ENCODE measurements at places on chromosomes 2 and 18.

DNA sequence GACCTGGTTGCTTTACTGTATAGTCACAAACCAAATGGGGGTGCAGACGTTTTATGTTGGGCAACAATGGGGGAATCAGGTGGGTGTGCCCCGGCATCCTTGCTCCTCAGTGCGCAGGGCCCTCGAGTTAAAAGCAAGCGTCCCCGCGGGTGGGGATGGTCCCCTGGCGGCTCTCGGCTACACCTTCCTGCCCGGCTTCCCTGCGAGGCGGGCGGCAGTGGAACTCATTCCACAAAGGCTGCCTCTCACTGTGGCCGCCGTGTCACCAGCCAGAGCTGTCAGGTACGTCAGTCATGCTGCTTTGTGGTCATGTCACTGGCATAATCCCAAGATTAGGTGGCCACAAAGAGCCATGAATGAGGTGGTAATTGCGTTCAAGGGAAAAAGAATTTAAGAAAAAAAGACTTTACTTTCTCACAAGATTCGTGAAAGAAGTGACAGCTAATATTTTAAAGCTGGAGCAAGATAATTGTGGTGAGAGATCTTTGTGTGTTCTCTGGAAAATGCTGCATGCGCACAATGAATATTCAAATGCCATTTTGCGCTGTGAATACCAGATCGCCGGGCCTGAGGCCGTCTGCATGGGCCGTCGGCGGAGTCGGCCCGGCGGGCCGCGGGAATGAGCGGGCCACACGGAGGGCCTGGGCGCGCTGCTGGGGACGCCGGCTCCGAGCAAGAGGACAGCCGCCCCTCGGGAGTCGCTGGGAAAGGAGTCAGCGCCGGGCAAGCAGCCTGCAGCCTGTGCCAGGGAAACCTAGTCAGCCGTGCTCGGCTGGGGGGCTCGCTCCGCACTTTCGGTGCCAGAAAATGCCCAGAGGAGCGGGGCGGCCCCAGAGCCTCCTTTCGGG lies 82.3 kb upstream of the LDLRAD4 start:
- peaks cover 2% of the 10 kb centered on the region for H3K36me3 ChIP-seq
- peak overlapping the region; percentile 75 for H3K27ac ChIP-seq
- H3K27me3 ChIP-seq, result no peaks in the 10 kb centered on the region

DNA sequence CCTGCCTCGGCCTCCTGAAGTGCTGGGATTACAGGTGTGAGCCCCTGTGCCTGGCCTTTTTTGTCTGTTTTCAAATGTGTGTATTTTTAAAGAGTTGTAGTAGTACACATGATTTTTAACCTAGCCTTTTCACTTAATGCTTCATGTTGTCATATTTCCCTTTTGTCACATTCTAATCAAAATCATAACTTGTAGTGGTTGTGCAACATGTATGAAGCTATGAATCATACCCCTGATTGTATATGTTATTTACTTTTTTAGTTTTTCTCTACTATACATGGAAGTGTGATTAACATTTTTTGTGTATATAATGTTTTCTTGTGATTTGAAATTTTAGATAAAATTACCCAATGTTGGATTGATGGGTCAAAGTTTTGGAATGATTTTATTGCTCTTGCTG lies 8.5 kb downstream of the GEN1 start:
- no peaks in the 10 kb centered on the region for H3K27me3 ChIP-seq
- peaks cover 3% of the 10 kb centered on the region for H3K4me1 ChIP-seq
- no peak for DNase-seq
- H3K36me3 ChIP-seq, result peaks cover 34% of the 10 kb centered on the region

- H3K36me3 ChIP-seq, result no peaks in the 10 kb centered on the region
- no peak for DNase-seq
- H3K27me3 ChIP-seq, result no peaks in the 10 kb centered on the region
- no peak overlapping the region for H3K27ac ChIP-seq
- no peak overlapping the region for H3K4me3 ChIP-seq
- H3K4me1 ChIP-seq, result no peaks in the 10 kb centered on the region
Observed at GRCh38 chr18:30828700-30829099, 213.8 kb downstream of the DSC3 start.

- H3K36me3 ChIP-seq, result no peaks in the 10 kb centered on the region
- no peaks in the 10 kb centered on the region for H3K27me3 ChIP-seq
- no peak overlapping the region for H3K27ac ChIP-seq
- H3K4me3 ChIP-seq, result no peak overlapping the region
Observed at GRCh38 chr18:60319129-60319528, 53.4 kb downstream of the MC4R start.

- H3K4me3 ChIP-seq, result no peak overlapping the region
- no peak overlapping the region for H3K27ac ChIP-seq
- H3K27me3 ChIP-seq, result peaks cover 15% of the 10 kb centered on the region
- H3K36me3 ChIP-seq, result no peaks in the 10 kb centered on the region
Observed at GRCh38 chr18:48530399-48531081, 8.3 kb upstream of the CTIF start.

DNA sequence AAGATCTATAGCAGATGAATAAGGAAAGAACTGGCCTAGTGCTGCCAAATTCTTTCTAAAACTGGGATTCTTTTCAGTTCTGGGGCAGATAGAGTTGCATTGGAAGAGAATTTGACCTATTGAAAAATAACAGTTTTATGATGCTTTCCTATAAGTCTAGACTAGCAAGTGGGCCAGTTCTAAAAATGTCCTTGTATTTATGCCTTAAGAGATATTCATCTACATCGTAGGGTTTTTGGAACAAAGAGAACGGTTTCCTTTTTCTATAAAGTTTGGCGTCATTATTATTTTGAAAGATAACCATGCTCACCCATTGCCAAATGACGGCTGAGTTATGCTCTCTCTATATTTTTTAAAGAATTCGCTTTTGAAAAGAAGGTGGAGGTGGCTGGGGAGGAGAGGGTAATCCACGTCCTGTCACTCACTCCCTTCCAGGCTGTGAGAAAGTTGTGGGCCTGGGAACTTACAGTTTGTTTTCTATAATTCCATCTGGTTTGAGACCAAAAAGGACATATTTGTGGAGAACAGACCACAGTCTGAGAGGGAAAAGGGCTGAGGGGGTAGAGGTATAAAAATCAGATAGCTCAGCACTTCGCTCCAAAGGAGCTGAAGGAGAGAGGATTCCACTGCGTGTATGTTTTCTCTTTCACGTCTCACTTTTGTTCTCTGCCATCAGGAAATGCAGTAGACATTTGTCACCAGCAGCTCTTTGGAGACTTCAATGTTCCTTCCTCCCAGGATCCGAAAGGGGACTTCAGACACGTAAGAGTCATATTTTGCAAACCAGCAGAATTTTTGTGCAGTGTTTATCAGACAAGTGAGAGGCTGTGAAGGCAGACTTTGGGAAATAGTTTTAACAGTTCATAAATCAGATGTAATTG lies 281.9 kb upstream of the FN1 start:
- no peaks in the 10 kb centered on the region for H3K4me1 ChIP-seq
- no peak overlapping the region for H3K27ac ChIP-seq
- DNase-seq, result no peak
- H3K4me3 ChIP-seq, result no peak overlapping the region
- H3K36me3 ChIP-seq, result no peaks in the 10 kb centered on the region

GRCh38 chr2:101787097-101787496 lies 89.6 kb downstream of the MAP4K4 start:
- H3K36me3 ChIP-seq, result peaks cover 12% of the 10 kb centered on the region
- peaks cover 63% of the 10 kb centered on the region for H3K4me1 ChIP-seq
- no peak overlapping the region for H3K27ac ChIP-seq
- DNase-seq, result no peak
- no peak overlapping the region for H3K4me3 ChIP-seq
- no peaks in the 10 kb centered on the region for H3K27me3 ChIP-seq

DNA sequence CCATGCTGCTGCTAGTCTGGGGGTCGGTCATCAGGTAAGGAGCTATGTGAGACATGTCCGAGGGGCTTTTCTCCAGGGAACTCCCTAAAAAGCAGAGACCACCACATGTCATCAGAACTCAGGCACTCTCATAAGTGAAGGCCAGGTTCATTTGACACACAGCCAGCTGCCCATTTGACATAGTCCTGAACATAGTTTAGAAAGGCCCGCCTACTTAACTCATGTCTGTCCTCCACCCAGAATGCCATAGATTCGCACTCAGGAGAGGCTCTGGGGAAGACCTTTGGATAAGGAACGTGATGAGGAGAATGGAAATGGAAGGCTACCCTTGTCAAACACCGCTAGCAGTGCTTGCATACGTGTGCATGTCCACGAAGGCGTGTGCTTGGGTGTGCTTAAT lies 157.2 kb downstream of the PTGR3 start:
- no peak for DNase-seq
- no peaks in the 10 kb centered on the region for H3K36me3 ChIP-seq
- no peaks in the 10 kb centered on the region for H3K4me1 ChIP-seq
- H3K27ac ChIP-seq, result no peak overlapping the region
- no peaks in the 10 kb centered on the region for H3K27me3 ChIP-seq
- H3K4me3 ChIP-seq, result no peak overlapping the region

- H3K27me3 ChIP-seq, result no peaks in the 10 kb centered on the region
- DNase-seq, result no peak
- H3K27ac ChIP-seq, result no peak overlapping the region
- H3K36me3 ChIP-seq, result no peaks in the 10 kb centered on the region
- no peak overlapping the region for H3K4me3 ChIP-seq
Observed at GRCh38 chr18:33914399-33914798, 310.3 kb downstream of the NOL4 start.

GRCh38 chr2:8089596-8089995 lies 592.3 kb upstream of the ID2 start:
- H3K4me1 ChIP-seq, result no peaks in the 10 kb centered on the region
- H3K4me3 ChIP-seq, result no peak overlapping the region
- DNase-seq, result no peak
- H3K27ac ChIP-seq, result no peak overlapping the region
- no peaks in the 10 kb centered on the region for H3K27me3 ChIP-seq

- no peak for DNase-seq
- H3K36me3 ChIP-seq, result no peaks in the 10 kb centered on the region
- H3K27ac ChIP-seq, result no peak overlapping the region
- H3K4me1 ChIP-seq, result no peaks in the 10 kb centered on the region
- no peaks in the 10 kb centered on the region for H3K27me3 ChIP-seq
- H3K4me3 ChIP-seq, result no peak overlapping the region
Observed at GRCh38 chr2:141927536-141927935, 203.3 kb downstream of the LRP1B start.

- H3K36me3 ChIP-seq, result no peaks in the 10 kb centered on the region
- no peak overlapping the region for H3K4me3 ChIP-seq
- DNase-seq, result no peak
- H3K27ac ChIP-seq, result no peak overlapping the region
Observed at GRCh38 chr2:221228214-221228769, 343.8 kb downstream of the EPHA4 start.

- no peak for DNase-seq
- no peaks in the 10 kb centered on the region for H3K36me3 ChIP-seq
- H3K4me3 ChIP-seq, result no peak overlapping the region
- no peaks in the 10 kb centered on the region for H3K4me1 ChIP-seq
Observed at GRCh38 chr18:45589356-45590035, 25.8 kb upstream of the SLC14A2 start.

- no peak overlapping the region for H3K27ac ChIP-seq
- no peaks in the 10 kb centered on the region for H3K4me1 ChIP-seq
- peaks cover 2% of the 10 kb centered on the region for H3K27me3 ChIP-seq
- no peak for DNase-seq
- H3K4me3 ChIP-seq, result no peak overlapping the region
- H3K36me3 ChIP-seq, result no peaks in the 10 kb centered on the region
Observed at GRCh38 chr2:37405781-37406180, 61.4 kb downstream of the QPCT start.

GRCh38 chr2:33531549-33532059 lies 55.2 kb downstream of the RASGRP3 start:
- H3K36me3 ChIP-seq, result no peaks in the 10 kb centered on the region
- no peak overlapping the region for H3K27ac ChIP-seq

GRCh38 chr2:25684577-25685473 lies 11.4 kb upstream of the DTNB start:
- no peaks in the 10 kb centered on the region for H3K27me3 ChIP-seq
- H3K4me3 ChIP-seq, result no peak overlapping the region
- H3K27ac ChIP-seq, result no peak overlapping the region
- no peaks in the 10 kb centered on the region for H3K36me3 ChIP-seq

- no peak overlapping the region for H3K27ac ChIP-seq
- no peaks in the 10 kb centered on the region for H3K36me3 ChIP-seq
- H3K4me1 ChIP-seq, result no peaks in the 10 kb centered on the region
- no peak overlapping the region for H3K4me3 ChIP-seq
- peaks cover 2% of the 10 kb centered on the region for H3K27me3 ChIP-seq
Observed at GRCh38 chr2:165961818-165962217, 8.2 kb upstream of the TTC21B start.

GRCh38 chr2:222736301-222736700 lies 64.8 kb downstream of the MOGAT1 start:
- H3K27me3 ChIP-seq, result peaks cover 20% of the 10 kb centered on the region
- H3K4me1 ChIP-seq, result peaks cover 6% of the 10 kb centered on the region
- DNase-seq, result no peak
- no peaks in the 10 kb centered on the region for H3K36me3 ChIP-seq

DNA sequence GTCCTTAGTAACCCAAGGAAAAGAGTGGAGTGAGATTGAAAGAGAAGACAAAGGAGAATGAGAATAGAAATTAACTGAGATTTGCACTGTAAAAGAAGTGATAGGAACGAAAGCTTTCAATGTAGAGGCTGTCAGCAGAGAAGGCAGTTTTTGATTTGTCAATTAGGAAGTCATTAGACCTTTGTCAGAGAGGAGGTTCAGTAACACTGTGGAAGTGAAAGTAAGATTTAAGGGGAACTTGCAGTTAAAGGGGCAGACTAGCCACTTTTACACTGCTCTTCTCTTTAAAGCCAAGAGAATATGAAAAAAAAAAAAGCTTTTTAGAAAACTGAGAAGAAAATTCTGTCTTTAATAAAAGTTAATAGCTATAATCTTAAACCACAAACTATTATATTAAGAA lies 11.5 kb upstream of the KYNU start:
- H3K36me3 ChIP-seq, result no peaks in the 10 kb centered on the region
- H3K4me3 ChIP-seq, result no peak overlapping the region
- H3K27ac ChIP-seq, result no peak overlapping the region
- no peaks in the 10 kb centered on the region for H3K27me3 ChIP-seq
- no peak for DNase-seq

- H3K4me1 ChIP-seq, result no peaks in the 10 kb centered on the region
- DNase-seq, result no peak
- no peak overlapping the region for H3K4me3 ChIP-seq
- no peaks in the 10 kb centered on the region for H3K36me3 ChIP-seq
- peaks cover 5% of the 10 kb centered on the region for H3K27me3 ChIP-seq
Observed at GRCh38 chr18:22067682-22068081, 101.7 kb upstream of the GATA6 start.

DNA sequence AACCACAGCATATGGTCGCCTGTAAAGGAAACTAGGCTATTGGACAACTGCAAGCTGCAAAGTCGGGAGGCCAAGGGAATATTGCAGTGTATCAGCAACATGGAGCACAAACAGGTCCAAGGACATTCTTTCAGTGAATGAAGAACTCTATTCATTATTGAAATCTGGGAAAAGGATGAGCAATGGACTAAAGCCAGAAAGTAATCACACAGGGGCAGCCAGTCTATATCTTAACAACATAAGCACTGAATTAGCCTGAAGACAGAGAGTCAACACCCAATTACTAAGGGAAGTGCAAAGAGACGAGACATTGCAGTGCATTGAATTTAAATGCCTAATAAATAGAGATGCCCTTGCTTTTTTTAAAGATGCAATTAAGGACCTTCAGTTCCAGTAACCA lies 615.5 kb upstream of the SETBP1 start:
- no peaks in the 10 kb centered on the region for H3K4me1 ChIP-seq
- DNase-seq, result no peak
- H3K4me3 ChIP-seq, result no peak overlapping the region
- no peaks in the 10 kb centered on the region for H3K36me3 ChIP-seq
- H3K27me3 ChIP-seq, result no peaks in the 10 kb centered on the region

All from activated CD8-positive, alpha-beta T cell treated with anti-CD3 and anti-CD28 coated beads for 36 hours (primary cell).